Activated T-helper 1 cell treated with Interleukin-2 at 50 U/mL for 16 hours (primary cell): ENCODE measurements at places on chromosomes 4 and X.

DNA sequence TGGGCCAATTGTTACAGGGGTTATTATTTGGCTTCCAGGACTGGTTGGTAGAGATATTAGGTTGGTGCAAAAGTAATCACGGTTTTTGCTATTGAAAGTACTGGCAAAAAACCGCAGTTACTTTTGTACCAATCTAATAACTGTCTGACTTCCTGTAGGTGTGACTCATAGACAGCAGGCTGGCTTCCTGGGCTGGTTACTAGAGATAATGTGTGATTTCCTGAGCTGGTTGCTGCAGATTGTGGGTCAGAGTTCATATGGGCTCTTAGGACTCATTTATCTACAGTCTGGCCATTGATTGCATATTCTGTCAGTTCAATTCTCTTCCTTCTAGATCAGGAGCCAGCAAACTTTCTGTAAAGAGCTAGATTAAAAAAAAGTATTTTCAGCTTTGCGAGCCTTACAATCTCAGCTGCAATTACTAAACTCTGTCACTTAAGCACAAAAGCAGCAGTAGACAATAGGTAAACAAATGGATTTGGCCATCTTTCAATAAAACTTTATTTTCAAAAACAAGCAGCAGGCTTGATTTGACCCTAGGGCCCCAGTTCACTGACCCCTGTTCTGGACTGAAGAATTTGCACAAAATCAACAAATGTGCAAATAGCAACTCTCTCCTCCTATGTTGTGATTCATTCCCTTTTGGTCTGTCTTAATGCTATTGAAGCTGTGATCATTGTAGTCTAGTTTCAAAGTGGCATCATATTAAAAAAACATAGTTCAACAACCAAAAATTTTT lies 50.8 kb upstream of the BOD1L1 start:
- no peak for DNase-seq

GRCh38 chrX:122500556-122500955 lies 683.5 kb upstream of the GRIA3 start:
- DNase-seq, result no peak

GRCh38 chr4:38669208-38669607 lies 5.2 kb downstream of the KLF3 start:
- no peak for DNase-seq

GRCh38 chr4:159735281-159736207 lies 632.7 kb downstream of the RAPGEF2 start:
- DNase-seq, result no peak

GRCh38 chr4:188934320-188934962 lies 795.2 kb downstream of the TRIML1 start:
- DNase-seq, result no peak

DNA sequence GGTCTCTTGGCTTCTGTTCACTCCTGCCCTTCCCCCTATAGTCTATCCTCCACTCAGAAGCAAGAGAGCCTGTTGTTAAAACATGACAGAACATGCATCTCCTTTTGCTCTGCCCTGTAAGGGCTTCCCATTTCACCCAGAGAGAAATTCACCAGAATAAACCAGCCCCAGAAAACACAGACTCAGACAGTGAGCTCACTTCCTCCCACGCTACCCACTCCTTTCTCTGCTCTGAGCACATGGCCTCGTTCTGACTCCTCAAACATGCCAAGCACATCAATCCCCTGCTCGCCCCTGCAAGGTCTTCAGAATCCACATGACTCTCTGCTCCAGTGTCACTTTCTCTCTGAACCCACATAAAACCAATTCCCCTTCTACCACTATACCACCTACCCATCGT lies 50.4 kb downstream of the MID1 start:
- no peak for DNase-seq

DNA sequence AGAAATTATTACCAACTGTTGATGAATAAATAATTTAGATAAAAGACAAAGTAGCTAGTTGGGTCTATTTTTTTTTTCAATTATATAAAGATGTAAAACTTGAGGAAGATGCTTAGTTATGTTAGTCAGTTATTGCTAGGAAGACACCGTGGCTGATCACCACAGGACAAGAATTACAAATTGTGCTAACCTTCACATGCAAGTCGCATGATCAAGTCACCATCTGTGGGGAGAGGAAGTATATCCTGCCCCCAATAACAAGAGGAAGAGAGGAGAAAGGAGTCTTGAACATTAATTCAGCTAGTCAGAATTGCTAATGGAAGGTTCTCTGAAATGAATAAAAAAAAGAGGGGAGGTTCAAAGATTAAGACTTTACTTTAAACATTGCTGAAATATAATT lies 52.3 kb downstream of the CPEB2 start:
- no peak for DNase-seq

GRCh38 chr4:113270520-113271319 lies 221.3 kb downstream of the ANK2 start:
- no peak for DNase-seq

- no peak for DNase-seq
Observed at GRCh38 chrX:97633798-97634197, 750.1 kb downstream of the RPA4 start.

DNA sequence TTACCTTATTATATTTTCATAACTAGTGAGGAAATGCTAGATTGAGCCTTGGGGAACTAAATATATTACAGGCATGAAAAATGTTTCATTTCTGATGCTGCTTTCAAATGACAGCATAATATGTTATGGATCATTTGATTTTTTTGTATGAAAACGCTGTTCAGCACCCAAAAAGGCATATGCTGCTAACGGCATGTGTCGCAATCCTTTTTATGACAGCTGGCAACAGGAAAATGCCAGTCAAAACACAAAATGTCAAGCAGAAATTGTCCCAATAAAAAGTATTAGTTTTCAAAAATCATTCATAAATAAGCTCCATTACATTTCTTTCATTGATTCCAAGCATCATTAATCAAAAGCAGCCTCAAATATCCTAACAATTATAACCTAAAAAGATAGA lies 1244.5 kb downstream of the PCDH7 start:
- no peak for DNase-seq

DNA sequence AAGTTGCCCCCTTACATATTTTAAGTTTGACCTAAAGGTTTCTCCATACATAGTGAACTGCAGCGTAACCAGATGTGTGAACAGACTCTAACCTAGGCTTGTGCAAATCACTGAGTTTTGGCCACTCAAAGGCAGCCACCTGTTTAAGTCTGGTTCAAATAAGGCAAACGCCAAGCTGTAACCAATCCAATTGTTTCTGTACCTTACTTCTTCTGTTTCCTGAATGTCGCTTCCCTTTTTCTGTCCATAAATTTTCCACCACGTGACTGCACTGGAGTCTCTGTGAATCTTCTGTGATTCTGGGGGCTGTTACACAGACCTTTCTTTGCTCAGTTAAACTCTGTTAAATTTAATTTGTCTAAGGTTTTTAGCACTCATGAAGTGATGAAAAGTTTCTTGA lies 618.8 kb downstream of the GLUD2 start:
- no peak for DNase-seq

DNA sequence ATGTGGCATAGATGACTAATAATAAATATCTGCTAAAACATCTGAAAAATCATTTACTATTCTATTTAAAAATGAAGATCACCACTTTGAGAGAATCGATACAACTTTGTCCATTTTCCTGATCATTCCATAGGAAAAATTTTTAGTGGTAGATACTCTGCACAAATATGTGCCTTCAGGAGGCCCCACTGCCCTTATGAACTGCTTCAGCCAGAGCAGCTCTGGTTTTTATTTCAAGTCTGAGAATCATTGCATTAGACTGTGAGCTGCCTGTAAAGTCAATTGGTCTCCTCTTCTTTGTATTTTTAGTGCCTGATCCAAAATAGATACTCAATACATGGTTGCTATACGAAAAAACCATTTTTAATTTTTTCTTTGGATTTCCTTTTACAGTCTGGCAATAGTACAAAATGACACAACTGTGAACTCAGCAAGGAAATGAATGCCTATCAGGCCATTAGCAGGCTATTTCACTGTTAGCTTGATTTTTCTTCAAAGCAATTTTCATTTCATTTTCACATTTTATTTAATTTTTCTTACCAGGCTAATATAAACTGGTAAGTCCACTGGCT lies 69.1 kb downstream of the SHISA3 start:
- DNase-seq, result no peak

DNA sequence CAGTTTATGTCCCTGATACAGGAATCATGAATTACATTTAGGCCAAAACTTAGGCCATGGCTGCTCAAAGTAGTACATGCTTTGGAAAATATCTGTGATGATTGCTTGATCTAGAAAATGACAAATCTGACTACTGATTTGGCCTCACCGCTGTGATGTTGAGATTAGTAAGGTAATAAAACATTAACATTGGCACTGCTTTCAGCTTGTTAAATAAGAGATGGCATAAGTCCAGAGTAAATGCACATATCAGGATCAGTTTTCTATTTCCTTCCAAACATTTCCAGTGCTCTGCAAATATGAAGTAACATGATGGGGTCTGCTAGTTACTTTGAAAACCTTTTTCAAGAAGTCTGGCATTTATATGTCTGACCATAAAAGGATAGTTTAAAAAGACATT lies 687.3 kb upstream of the ACTRT1 start:
- DNase-seq, result no peak

- no peak for DNase-seq
Observed at GRCh38 chrX:124737771-124738170, 391.4 kb downstream of the SH2D1A start.

DNA sequence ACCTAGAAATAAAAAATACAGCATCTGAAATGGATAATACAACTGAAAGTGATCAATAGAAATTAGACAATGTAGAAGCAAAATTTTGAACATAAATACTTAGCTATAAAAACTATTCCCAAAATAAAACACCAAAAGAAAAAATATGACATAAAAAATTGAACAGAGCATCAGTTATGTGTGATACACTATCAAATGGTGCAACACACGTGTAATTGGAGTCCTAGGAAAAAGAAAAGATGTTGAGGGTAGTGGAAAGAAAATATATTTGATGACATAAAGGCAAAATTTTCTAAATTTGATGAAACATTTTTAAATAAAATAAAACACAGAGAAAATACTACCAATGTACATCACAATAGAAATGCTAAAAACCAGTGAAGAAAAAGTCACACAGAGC lies 63.1 kb downstream of the NPY2R start:
- DNase-seq, result no peak

DNA sequence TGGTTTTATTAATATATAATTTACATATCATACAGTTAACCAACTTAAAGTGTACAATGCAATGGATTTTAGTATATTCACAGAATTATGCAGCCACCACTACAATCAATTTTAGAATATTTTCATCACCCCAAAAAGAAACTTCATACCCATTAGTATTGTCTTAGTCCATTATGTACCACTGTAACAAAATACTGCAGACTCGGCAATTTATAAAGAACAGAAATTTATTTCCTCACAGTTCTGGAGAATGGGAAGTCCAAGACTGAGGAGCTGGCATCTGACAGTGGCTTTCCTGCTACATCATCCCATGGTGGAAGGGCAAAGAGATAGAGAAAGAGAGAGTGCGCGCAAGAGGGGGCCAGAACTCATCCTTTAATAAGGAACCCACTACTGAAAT lies 8.9 kb upstream of the ZCCHC13 start:
- no peak for DNase-seq

- DNase-seq, result no peak
Observed at GRCh38 chr4:165368567-165368966, 10.2 kb upstream of the CPE start.

DNA sequence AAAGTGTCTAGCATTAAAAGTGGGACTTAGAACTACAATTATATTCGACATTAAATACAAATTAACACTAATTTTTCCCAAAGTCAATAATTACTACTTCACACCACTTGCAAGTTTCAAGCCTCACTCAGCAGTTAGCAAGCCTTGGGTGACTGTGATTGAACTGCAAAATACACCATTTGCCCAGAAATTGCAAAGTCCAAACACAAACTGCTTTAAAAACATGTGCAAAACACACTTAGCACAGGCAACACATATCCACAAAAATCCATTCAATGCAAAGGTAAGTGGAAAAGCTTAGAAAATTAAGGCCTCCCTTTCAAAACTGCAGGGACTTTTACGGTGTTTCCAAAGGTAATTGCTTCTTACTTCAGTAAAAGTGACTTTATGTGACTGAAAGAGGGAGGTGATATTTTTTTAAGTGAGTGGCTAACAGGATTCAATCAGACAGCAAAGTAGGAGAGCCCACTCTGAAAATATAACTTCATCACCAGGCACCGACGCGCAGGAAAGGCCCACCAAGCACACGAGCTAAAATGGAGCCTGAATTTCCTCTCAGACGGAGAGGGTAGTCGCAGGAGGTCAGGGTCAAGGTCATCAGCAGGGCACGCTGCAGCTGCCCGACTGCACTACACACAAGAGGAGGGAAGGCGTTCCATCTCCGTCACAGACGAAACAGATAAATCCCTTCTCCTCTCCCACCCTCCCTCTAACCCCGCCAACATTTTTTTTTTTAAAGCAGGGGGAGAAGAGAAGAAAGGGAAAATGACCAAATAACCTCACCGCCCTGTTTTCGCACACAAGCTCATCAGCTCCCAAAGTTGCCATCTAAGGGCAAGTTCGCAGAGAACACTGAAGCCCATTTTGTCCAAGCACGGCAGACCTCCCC lies 3.1 kb downstream of the ZNF827 start:
- DNase-seq, result no peak

- no peak for DNase-seq
Observed at GRCh38 chr4:172521248-172521647, 647.4 kb upstream of the GALNT7 start.

- DNase-seq, result no peak
Observed at GRCh38 chr4:147530723-147531122, 49.8 kb downstream of the EDNRA start.

DNA sequence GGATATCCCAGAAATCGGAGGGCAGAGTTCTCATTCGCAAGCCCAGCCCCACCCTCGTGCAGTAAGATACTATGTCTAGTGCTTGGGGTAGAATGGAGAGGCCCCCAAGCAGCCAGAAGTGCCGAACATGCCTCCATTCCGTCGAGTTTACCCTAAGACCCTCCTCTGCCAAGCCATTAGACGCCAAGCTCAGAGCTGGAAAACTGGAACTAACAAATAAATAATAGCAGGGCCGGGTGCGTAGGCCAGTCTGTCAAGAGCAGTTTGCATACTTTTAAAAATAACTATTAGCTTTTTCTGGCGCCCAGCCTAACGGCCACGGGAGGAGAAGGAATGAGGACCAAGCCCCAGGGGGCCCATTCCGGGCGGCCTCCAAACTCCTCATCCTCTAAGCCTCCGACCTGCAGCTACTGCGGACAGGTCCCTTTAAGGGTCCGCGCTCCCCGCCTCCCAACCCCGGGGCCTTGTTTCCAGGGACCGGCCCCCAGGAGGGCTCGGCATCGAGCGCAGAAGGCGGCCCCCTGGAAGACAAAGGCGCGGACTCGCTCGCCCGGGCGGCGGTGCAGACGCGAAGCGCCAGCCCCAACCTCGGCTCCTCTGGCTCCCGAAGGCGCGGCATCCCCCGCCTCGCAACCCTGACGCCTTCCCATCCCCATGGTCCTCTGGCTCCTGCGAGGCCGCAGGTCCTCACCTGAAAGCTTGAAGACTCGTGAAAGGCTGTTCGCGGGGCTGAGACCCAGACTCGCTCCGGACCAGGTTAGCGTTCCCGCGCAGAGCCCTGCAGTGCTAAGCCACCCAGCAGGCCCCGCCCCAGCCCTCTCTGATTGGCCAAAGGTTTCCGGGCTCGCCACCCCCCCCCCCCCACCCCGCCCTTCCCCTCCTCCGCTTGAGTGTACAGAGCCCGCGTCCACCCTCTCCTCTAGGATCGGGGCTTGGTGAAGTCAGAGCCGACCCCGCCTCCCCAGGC lies at the start of gene TMSB15A:
TSS of gene TMSB15A (minus strand) at position 765 of the 967 bp plus-strand sequence.
- DNase-seq, result peak; percentile 14

GRCh38 chrX:140944710-140945109 lies 57.7 kb upstream of the SPANXB1 start:
- no peak for DNase-seq
